ENCODE measurements at places on chromosomes 13 and 19.

DNA sequence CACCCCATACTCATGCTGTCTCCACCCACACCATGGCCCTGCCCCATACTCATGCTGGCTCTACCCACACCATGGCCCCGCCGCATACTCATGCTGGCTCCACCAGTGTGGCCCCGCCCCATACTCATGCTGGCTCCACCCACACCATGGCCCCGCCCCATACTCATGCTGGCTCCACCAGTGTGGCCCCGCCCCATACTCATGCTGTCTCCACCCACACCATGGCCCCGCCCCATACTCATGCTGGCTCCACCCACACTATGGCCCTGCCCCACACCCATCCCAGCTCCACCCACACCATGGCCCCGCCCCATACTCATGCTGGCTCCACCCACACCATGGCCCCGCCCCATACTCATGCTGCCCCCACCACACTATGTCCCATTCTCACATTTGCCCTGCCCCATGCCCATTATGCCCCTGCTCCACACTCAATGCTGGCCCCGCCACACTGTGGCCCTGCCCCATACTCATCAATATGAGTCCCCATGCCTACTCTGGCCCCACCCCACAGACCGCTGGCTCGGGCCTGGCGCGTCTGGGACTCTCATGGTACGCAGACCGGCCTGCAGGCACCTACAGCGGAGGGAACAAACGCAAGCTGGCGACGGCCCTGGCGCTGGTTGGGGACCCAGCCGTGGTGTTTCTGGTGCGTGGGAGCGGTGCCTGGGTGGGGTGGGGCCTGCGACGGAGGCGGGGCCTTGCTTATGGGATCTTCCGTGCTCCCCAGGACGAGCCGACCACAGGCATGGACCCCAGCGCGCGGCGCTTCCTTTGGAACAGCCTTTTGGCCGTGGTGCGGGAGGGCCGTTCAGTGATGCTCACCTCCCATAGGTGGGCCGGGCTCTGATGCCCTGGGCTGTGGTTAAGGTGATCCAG, 3.7 kb upstream of the ARHGAP45 start:
- no peak for DNase-seq

- no peak for DNase-seq
Observed at GRCh38 chr13:98207416-98207815, 30.3 kb upstream of the RNF113B start.

DNA sequence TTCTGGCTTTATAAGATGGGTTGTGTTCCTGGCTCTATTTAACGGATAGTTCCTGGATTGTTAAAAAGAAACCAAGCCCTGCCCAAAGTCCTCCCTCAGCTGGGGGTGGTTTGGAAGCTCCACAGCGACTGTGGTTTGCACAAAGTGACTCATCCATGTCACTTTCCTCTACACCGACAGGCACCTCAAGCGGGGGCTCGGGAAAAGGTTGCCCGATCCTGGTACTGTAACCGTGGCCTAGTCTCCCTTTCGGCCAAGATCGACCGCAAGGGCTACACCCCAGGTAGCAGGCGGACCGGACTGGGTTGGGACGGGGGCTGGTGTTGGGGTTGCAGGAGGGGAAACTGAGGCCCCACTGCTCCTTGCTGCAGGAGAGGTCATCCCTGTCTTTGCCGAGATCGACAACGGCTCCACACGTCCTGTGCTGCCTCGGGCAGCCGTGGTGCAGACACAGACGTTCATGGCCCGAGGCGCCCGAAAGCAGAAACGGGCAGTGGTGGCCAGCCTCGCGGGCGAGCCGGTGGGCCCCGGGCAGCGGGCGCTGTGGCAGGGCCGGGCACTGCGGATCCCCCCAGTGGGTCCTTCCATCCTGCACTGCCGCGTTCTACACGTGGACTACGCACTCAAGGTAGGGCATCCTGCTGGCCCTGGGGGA, 1.6 kb downstream of the ARRDC2 start:
- DNase-seq, result no peak

GRCh38 chr13:79448413-79448812, 32.5 kb upstream of the NDFIP2 start:
- no peak for DNase-seq

GRCh38 chr13:110945928-110946570, 31.2 kb upstream of the ANKRD10 start:
- DNase-seq, result no peak

DNA sequence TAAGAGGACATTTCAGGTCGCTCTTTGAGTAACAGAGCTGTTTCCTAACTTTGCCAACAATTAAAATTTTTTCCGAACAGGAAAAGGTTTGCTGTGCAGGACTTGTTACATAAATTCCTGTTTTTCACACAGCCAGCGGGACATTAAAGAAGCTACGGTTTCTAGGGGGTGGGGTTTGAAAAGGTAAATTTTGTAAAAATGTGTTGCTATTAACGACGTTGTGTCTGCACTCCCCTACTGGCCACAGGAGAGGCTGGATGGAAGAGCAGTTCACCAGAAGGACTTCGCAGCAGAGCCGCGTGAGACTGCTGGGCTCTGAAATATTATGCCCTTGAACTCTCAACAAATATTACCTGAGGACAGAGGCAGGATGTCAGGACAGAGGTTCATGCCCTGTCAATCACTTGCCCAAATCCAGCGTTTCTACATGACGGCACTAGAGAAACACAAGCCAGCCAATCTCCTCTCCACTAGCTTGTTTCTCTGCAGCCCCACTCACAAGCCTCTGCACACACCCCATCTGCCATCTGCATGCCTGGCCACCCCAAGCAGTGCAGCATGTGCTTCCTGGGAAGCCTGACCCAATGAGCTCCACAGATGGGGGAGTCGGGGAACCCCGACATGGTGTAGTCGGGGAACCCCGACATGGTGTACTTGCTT, 102.0 kb downstream of the FOXO1 start:
- DNase-seq, result no peak

GRCh38 chr19:34345947-34346351, 19.0 kb upstream of the GPI start:
- DNase-seq, result peak; percentile 88

- DNase-seq, result no peak
Observed at GRCh38 chr13:91162180-91162579, 185.3 kb upstream of the MIR17HG start.

DNA sequence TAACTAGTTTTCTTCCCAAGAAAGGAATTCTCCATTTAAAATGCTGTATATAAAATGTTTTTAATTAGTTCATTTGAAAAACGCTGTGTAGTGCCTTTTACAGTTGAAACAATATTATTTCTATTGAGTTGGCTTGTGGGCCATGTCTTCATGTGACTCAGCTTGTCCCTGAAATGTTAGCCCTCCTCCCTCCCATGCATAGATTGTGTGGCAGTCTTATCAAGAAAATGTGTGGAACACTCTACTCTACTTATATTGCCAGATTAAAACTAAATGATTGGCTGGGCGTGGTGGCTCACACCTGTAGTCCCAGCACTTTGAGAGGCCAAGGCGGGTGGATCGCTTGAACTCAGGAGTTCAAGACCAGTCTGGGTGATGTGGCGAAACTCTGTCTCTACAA, 33.4 kb downstream of the TFDP1 start:
- DNase-seq, result no peak

GRCh38 chr19:17243830-17244617, 1.7 kb downstream of the NR2F6 start:
- DNase-seq, result no peak

GRCh38 chr19:55927991-55928390, 4.1 kb downstream of the NLRP13 start:
- DNase-seq, result no peak

GRCh38 chr13:33032037-33032625, 15.9 kb downstream of the KL start:
- no peak for DNase-seq

DNA sequence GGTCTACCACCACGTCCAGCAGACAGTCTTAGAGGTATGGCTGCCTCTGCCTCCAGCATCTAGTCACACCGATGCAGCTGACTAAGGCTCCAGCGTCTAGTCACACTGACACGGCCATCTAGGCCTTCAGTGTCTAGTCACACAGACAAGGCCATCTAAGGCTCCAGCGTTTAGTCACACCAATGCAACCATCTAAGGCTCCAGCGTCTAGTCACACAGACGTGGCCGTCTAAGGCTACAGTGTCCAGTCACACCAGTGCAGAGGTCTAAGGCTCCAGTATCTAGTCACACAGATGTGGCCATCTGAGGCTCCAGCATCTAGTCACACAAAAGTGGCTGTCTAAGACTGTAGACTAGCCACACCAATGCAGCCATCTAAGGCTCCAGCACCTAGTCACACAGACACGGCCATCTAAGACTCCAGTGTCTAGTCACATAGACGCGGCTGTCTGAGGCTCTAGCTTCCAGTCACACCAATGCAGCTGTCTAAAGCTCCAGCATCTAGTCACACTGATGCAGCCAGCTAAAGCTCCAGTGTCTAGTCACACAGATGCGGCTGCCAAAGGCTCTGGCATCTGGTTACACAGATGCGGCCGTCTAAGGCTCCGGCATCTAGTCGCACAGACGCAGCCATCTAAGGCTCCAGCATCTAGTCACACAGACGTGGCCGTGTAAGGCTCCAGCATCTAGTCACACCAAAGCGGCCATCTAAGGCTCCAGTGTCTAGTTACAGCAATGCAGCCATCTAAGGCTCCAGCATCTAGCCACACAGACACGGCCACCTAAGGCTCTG, 55.1 kb downstream of the KLF2 start:
- no peak for DNase-seq

GRCh38 chr19:7997809-7998480, 7.5 kb downstream of the ELAVL1 start:
- no peak for DNase-seq

Data from stimulated activated effector memory CD8-positive, alpha-beta T cell treated with anti-CD3 and anti-CD28 coated beads, Interleukin-12 subunit alpha, Interleukin-12 subunit beta, amount 100 ng/mL, for 72 hours (primary cell).